Stimulated activated CD8-positive, alpha-beta memory T cell treated with anti-CD3 and anti-CD28 coated beads, Interleukin-4, amount 100 ng/mL, for 1 hour (primary cell): ENCODE measurements at places on chromosomes 7 and 10.

DNA sequence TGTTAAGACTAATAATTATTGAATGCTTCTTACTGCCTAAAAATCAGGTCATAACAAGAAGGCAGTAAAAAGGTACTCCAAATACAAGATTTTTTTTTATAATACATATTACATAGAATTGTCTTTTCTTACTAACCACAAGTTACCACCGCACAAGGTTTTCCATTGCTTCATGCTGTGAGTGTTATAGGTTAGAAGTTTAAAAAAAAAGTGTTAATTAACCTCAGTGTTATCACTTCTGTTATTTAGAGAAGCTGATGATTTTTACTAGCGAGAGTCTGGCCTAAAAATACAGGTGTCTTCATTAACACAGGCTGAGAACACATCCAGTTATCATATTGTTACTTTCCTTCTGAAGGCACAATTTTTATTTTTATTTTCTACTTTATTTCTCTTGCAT, 1281.9 kb upstream of the CELF2 start:
- no peak for DNase-seq

DNA sequence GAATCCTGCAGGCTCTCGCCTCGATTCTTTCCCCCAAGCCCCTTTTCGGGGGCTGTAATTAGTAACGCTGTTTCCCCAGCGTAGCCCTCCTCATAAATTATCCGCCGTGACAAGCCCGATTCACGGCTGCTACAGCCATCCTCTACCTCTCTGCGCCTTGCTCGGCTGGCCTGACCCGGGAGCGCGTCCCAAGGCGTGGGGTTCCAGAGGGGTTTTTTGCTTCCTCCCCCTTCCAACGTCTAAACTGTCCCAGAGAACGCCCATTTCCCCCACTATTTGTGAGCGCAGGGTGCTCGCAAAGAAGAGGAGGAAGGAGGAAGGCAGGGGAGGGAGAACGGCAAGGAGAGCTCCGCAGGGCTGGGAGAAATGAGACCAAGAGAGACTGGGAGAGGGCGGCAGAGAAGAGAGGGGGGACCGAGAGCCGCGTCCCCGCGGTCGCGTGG, 880 bp downstream of the HOXA5 start:
- DNase-seq: no peak

GRCh38 chr10:18178854-18179483, 38.7 kb downstream of the CACNB2 start:
- DNase-seq: no peak

- no peak for DNase-seq
These were observed 345.0 kb upstream of the STEAP1 start for GRCh38 chr7:89809291-89809690.

- no peak for DNase-seq
These were observed 417.1 kb downstream of the SUGCT start for GRCh38 chr7:40551685-40552576.

DNA sequence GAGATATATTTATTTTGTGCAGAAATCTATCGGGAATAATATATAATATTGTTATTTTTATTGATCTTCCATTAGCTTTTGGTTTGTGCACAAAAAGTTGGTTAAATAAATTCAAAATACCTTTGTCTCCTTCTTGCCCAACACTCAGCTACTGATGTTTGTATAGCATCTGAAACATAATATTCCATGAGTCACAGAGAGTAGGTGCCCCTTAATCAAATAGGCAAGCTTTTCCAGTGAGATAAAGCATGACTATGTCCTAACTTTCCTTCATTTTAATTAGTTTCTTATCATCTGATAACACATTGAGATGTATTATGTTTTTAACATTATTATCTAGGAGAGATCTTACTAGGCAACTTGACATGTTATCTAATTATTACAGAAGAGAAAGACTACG, 432.2 kb downstream of the KIF20B start:
- DNase-seq: no peak

DNA sequence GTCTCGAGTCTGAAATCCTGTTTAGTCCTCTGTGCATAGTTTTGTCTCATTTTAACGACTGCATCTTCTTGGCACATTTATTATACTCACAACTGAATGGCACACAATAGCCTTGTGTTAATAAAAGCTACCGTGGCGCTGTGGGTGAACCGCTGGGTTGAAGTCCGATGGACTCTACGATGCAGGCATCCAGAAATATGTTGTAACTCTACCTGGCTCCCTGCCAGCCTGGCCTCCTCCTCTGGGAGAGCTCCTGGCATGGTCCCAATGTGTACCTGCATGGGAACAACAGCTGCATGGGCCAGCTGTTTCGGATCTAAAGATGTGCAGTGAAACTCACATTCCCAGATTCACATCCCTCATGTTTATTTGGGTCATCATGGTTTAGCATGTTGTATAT, 3.7 kb upstream of the DPYSL4 start:
- no peak for DNase-seq

DNA sequence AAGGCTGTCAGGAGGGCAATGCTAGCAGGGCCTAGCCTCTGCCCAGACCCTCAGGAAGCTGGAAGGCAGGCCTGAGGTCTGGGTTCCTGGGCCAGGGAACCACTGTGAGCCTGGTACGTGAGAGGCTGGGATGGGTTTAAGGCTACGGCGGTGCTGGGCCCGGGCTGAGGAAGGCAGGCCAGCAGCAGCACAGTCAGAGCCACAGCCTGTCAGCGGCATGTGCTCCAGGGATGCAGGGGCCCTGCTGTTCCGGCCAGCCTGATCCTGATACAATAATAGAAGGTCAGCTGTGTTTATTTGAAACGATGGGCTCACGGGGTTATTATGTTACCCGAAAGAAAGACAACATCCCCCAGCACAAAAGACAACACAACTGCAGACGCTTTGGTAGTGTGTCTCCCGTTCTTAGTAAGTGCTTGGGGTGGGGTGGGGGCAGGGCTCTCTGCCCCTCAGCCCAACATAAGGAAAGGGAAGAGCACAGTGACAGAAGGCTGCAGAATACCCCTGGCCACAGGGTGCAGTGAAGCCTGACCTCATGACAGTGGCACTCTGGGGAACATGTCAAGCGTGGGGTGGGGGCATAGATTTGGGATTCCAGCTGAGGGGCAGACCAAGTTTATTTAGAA, 95.0 kb downstream of the COL13A1 start:
- DNase-seq: no peak

DNA sequence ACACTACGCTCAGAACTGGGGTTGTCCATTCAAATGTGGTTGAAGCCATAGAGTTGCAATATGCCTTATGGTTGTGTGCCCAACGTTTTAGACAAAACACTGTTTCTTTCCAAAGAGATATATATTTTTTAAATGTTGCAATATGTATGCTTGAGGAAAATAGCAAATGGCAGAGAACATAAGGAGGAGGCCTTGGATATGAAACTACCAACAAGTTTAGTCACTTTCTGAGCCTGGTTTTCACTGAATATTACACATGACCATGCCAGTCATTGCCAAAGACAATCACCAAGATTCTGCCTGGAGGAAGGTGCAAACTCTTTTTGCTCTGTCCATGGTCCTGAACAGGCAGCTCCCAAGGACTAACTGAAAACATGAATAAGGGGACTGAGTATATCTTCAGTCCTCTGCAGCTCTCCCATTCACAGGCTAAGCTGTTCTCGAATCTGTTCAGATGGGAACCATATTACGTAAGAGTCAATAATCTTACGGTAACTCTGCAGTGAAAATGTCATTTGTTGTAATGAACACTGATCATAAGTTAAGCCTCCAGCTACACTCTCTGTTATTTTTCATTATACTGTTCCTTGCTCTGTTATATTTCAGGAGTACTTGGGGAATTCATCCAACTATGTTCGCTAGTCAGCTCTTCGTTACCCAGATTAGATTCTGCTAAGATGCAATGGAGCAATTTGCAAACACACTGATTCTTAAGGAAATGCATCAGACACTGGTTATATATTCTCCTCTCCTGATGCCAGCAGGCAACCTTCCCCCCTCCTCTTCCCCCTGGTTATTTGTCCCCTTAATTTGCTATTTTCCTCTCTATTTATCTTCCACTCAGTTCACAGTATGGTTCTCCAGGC, 90.7 kb upstream of the C1QL3 start:
- no peak for DNase-seq

GRCh38 chr7:20241911-20242261, 24.7 kb upstream of the MACC1 start:
- DNase-seq: no peak

- no peak for DNase-seq
These were observed 184.5 kb upstream of the CXCL12 start for GRCh38 chr10:44569193-44570091.

GRCh38 chr7:11675163-11675562, 156.8 kb downstream of the THSD7A start:
- no peak for DNase-seq

- DNase-seq: no peak
These were observed 104.6 kb upstream of the TNRC18 start for GRCh38 chr7:5528071-5528814.

- DNase-seq: no peak
These were observed 76.6 kb downstream of the TYW1B start for GRCh38 chr7:72751378-72751777.

DNA sequence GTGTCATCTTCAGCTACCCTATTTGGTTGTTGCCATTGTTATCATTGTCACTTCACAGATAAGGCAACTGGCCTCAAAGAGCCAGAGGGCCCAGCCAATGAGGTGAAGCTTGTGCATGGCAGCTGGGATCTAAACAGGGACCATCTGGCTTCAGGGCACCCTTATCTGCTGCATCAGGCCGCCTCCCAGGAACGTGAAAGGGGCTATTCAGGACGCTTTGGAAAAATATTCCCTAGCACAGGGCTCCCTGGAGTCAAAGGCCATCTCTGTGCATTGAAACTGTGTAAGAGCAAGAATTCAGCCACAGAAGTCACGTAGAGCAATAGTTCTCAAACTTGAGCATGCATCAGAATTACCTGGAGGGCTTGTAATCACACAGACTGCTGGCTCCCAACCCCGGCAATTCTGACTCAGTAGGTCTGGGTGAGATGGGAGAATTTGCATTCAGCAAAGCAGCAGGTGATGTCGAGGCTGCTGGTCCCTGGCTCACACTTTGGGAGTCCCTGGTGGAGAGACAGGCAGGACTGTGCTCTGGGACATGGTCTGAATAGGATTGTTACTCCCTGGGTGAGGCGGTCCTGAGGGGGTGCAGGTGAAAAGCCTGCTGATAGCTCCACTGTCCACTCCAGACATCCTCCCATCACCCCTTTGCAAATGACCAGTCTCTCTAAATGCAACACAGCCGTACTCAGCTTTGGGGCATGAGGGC, 21.5 kb upstream of the PLEKHA1 start:
- no peak for DNase-seq

DNA sequence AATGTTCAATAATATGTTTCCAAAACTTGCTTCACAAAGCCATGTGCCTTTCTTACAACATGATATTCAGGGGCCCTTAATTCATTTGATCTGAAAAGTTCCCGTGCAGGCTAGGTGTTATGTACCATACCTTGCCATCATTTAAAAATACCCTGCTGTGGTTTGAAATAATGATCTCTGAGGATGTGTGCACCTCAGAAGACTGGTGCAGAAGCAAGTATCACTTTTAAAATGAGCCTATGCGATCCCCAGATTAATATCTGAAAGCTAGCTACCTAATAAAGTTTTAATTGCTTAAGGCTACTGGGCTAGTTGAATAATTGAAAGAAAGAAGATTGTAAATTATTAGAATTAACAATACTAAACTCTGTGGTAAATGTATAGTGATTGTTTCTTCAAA, 262.4 kb downstream of the CDK14 start:
- no peak for DNase-seq

GRCh38 chr7:30671793-30672465, 10.3 kb downstream of the CRHR2 start:
- no peak for DNase-seq

- no peak for DNase-seq
These were observed 3.7 kb downstream of the TMEM140 start for GRCh38 chr7:135151533-135151932.

- no peak for DNase-seq
These were observed 35.0 kb downstream of the GNA12 start for GRCh38 chr7:2808891-2809665.

DNA sequence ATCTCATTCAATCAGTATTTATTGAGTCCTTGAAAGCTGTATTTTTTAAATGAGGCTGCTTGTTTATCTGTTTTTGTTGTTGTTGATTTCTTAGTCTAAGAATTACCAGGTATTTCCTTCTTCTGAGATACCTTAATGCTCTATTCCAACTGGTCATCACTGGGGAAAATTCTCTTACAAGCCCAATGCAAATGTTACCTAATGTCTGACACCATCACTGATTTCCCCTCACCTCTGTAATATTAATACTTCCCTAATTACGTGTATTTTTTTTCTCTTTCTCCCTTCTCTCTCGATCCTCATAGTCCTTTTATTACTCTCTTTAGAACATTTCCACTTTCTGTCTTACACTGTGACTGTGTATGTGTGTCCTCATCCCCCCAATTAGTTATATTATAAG, 13.9 kb downstream of the HDAC9 start:
- no peak for DNase-seq

DNA sequence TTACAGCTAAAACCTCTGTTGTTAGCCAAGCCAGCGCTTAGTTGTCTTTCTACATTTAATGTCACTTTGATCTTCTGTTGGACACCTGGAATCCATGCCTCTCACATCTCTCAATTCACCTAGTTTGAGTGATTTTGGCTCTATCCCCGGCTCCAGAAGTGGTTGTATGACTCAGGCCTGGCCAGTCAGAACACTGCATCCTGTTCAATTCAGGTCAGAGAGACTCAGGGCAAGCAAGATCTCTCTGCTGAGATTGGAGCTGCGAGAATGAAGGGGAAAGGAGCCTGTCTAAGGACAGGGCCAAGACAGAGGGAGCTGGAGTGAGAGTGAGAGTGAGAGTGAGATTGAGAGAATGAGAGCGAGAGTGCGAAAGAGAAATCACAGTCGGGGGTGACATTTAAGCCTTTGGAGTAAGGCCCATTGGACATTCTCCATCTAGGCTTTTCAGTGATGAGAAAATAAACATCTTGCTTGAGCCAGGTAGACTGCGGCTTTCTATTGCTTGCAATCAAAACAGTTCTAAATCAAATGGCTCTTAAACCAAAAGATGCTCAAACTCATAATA, 83.3 kb upstream of the DYNC1I1 start:
- DNase-seq: no peak

DNA sequence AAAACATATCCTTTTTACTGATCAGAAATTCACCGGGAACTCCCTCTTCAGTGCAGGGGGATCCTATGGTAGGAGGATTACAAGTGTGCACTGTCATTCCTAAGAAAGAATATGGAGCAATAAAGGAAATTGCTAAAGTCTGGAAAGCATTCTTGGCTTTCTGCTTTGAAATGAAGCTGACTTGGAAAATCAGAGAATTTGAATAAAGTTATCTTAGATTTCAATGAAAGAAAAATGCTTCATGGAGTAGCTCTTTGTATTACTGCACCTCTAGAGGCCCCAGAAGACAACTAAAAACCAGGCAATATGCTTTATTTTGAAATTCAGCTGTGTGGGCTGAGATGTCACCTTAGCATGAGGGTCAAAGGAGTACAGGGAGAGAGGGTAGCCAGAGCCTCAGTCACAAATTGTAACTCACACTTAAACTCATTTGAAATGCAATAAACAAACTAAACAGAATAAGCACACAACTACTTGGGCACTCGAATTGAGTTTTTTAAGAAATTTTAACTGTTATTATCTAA, 102.5 kb downstream of the IMMP2L start:
- DNase-seq: no peak

GRCh38 chr10:98436704-98437103, 10.0 kb downstream of the HPS1 start:
- DNase-seq: no peak
